ENCODE measurements at places on chromosomes 2 and 18.

- no peak for DNase-seq
Observed at GRCh38 chr18:46042571-46043123, 29.4 kb downstream of the PSTPIP2 start.

- no peak for DNase-seq
Observed at GRCh38 chr2:160073284-160073888, 11.0 kb upstream of the PLA2R1 start.

DNA sequence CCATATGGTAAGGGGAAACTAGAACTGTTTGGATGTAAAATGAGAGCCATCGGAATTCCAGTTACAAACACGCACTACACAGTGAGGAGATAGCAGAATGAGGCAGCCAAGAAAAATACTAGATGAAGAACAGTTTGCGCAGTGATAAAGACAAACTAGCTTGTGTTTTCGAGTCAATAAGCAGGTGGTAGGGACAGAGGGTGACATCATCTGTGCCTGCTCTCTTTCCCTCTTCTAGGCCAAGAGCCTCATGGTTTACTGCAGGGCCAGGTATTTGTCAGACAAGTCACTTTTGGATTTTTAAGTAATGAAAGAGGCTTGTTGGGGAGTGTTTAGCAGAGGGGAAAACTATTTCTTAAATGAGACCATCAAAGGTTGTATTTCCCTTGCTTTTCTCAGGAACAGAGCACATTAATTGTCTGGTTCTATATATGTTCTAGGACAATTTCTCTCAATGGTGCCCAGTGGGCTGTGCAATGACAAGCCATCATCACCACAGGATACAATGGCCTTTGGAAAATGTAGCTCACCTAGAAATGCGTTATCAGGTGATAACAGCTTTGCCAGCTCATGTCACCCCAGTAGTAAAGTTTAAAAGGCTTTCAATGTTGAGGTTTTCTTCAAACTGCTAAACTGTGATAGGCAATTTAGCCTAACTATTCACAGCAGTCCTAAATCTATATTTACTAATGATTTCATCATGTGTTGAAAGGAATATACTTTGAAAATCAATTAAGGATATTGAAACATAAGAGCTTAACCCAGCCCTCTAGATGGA, 1210.3 kb upstream of the ZEB2 start:
- no peak for DNase-seq

DNA sequence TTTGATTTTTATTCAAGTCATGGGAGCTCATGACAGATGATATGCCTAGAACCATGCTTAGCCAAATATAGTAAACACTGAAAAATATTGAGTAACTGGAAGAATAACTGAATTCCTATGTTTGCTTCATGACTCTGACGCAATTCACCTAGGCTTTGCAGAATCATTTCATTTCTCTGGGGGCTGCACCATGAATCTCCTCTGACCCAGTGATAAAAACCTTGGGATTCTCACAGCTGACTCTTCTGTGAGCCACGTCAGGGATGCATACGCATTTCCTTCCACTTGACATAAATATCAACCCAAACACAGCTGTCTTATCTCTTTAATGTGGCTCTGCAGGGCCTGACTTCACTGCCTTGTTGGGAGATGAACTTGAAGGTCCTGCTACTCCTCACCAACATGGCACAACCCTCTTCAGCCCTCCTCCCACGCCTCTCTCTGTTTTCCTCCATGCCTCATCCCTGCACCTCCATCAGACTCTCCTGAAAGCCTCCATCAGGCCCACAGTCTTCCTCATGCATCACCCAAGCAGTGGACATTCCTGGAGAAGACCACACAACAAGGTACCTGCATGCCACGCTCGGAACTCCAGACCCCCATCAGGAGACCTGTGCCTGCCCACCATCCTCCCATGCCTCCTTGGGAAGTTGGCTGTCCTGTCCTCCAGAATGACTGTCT, 29.8 kb downstream of the COL6A3 start:
- DNase-seq = no peak

DNA sequence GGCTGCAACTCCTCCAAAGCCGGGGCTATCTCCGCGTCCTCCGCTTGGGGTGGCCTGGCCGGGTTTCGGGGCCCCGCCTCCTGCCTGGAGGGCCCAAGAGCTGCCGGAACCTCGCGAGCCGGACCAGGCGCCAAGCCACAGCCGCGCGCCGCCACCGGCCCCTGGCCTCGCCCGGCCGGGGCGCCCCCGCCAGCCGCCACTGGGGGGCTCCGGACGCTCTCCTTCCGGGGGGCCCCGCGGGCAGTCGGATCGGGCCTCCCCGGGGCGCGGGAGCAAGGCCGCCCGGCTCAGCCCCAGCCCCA, 17.4 kb upstream of the HAAO start:
- peak; percentile 79 for DNase-seq

- no peak for DNase-seq
Observed at GRCh38 chr2:241316825-241317224, 1.1 kb downstream of the SEPTIN2 start.

GRCh38 chr2:31234683-31235503, 941 bp downstream of the EHD3 start:
- DNase-seq = no peak
